ENCODE measurements at places on chromosomes 13 and 19.

- DNase-seq, result peak; percentile 72
Measured at GRCh38 chr13:98535501-98536354, 41.2 kb downstream of the STK24 start.

DNA sequence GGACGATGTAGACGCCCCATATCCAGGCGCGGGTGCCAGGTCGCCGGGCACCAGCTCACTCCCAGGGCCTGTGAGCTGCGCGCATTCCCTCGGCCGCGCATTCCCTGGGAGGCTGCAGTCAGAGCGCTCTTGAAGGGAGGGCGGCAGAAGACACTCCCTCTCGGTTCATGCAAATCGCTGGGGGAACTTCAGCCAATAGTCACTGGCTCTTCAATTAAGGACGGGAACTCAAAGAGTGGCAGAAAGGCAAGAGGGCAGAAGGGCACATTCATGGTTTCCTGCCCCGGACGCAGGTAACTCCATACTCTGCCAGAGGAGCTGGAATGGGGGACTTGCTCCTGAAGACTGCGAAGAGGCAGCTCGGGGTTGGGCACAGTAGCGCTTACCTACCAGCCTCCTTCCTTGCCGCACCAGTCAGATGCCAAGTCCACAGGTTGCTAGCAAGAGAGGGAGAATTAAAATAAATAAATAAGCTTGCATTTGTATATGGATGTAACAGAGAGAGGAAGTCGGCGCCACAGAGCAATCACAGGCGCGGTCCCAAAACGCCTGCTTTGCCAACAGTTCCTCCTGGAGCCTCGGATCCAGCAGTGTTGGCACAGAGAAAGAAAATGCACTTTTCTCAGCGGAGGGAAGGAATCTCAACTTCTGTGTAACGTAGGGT, 459 bp downstream of the PCDH20 start:
- DNase-seq, result peak; percentile 93

DNA sequence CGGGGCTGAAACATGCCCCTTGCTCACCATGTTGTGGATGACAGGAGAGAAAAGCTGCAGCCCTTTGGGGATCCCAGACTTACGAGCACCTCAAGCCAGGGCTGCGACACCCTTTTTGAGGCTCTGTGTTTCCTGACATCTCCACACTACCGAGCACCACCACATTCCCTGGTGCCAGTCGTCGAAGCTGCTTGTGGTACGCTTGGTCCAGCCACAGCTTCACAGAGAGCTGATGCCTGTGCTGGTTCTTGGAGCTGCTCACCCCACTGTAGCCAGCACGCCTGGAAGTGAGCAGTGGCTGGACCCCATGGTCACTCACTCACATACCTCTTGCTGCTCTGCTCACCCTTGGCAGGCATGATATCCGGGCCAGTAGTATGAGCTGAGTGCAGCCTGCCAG, 367.5 kb downstream of the SLITRK6 start:
- no peak for DNase-seq

DNA sequence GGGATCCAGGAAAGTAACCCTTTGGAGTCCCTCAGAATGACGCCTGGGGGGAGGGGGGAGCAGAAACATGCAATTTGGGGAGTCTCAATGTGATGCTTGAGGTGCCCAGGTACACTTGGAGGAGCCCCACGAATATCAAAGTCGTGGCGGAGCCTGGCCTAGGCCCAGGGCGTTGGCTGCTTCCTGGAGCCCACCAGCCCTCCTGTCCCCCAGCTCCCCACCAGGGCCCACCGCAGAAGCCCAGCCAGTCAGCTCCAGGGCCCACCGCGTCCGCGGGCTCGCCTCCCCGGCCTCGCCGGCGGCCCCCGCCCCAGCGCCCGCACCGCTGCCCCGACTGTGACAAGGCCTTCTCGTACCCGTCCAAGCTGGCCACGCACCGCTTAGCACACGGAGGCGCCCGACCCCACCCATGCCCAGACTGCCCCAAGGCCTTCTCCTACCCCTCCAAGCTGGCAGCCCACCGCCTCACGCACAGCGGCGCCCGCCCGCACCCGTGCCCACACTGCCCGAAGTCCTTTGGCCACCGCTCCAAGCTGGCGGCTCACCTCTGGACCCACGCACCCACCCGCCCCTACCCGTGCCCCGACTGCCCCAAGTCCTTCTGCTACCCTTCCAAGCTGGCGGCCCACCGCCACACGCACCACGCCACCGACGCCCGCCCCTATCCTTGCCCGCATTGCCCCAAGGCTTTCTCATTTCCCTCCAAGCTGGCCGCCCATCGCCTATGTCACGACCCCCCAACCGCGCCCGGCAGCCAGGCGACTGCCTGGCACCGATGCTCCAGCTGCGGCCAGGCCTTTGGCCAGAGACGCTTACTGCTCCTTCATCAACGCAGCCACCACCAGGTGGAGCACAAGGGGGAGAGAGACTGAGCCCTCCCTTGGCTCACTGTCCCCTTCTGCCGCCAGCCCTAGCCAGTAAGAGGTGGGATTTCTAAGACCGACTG, 2.1 kb downstream of the ZNF575 start:
- DNase-seq, result peak; percentile 73

GRCh38 chr13:46686171-46686570, 110.8 kb downstream of the ESD start:
- no peak for DNase-seq
